ENCODE measurements at places on chromosomes 7 and 10.

GRCh38 chr7:133364959-133365690 lies 112.2 kb downstream of the EXOC4 start:
- DNase-seq, result peak; percentile 37

GRCh38 chr10:101303087-101303703 lies 50.8 kb upstream of the BTRC start:
- DNase-seq, result no peak

DNA sequence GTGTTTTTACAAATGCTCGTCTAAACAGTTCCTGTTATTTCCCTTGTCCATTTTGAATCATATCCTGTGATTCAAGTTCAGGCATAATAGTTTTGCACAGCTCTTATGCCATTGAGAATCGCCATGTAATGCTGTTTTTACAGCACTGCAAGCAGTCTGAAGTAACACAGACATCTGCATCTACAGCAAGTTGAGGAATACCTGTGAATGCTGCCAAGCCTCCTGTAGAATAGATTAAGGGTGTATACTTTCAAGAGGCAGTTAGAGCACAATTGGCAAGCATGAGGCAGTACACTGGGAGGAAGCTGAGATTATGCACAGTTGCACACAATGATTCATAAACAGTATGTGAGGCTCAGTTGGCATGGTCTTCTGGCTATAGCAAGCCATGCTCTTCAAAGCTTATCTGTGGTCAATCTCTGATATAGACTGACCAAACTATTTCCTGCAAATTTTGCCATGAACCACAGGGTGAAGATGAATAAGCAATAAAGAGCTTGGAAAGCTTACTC lies 121.9 kb upstream of the AKR1E2 start:
- DNase-seq, result peak; percentile 88

GRCh38 chr7:43693687-43694398 lies 35.5 kb downstream of the COA1 start:
- peak; percentile 84 for DNase-seq

GRCh38 chr7:111082351-111082750 lies 8.6 kb upstream of the LRRN3 start:
- peak; percentile 44 for DNase-seq

All from foreskin fibroblast (primary cell).